Stimulated activated CD8-positive, alpha-beta memory T cell treated with anti-CD3 and anti-CD28 coated beads, Interleukin-15, amount 100 ng/mL, for 4 hours (primary cell): ENCODE measurements at places on chromosomes 7 and 10.

GRCh38 chr10:78359640-78360091, 326.0 kb downstream of the RPS24 start:
- DNase-seq, result no peak

DNA sequence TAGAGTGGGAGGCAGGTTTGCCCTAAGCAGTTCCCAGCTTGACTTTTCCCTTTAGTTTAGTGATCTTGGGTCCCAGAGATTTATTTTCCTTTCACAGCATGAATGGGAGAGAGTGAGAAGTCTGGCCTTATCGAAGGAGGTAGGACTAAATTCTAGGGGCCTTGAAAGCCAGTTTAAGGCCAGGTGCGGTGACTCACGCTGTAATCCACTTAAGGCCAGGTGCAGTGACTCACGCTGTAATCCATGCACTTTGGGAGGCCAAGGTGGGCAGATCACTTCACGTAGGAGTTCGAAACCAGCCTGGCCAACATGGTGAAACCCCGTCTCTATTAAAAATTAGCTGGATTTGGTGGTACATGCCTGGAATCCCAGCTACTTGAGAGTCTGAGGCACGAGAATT, 392.2 kb downstream of the ACTR3B start:
- DNase-seq, result no peak

GRCh38 chr7:1818575-1819258, 148.6 kb downstream of the ELFN1 start:
- DNase-seq, result no peak

GRCh38 chr10:119217401-119217800, 10.0 kb downstream of the GRK5 start:
- no peak for DNase-seq

- DNase-seq, result no peak
Measured at GRCh38 chr10:35268323-35268722, 68.0 kb upstream of the CCNY start.

GRCh38 chr10:22321156-22321923, 441 bp downstream of the BMI1 start:
- DNase-seq, result no peak

- DNase-seq, result no peak
Measured at GRCh38 chr7:87575521-87575920, 25.2 kb downstream of the ABCB1 start.

DNA sequence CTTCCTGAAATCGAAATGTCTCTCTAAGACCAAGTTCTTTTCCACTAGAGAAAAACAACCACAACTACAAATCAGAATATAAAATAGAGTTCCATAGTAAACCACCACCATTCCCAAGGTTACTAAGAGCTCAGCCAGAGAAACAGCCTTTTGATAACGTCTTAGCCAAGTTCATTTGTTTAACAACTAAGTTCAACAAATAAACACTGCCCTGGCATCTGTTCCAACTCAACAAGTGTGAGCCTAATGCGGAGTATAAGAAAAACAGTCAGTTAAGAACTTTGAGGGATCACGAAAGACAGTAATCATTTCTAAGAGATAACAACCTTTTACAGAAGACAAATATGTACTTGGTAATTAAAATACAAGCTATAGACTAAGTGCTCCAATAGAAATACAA, 77.3 kb downstream of the CALD1 start:
- no peak for DNase-seq

- DNase-seq, result no peak
Measured at GRCh38 chr10:2097937-2098336, 360.6 kb upstream of the ADARB2 start.

- no peak for DNase-seq
Measured at GRCh38 chr10:125096371-125096770, 64.0 kb downstream of the CTBP2 start.

DNA sequence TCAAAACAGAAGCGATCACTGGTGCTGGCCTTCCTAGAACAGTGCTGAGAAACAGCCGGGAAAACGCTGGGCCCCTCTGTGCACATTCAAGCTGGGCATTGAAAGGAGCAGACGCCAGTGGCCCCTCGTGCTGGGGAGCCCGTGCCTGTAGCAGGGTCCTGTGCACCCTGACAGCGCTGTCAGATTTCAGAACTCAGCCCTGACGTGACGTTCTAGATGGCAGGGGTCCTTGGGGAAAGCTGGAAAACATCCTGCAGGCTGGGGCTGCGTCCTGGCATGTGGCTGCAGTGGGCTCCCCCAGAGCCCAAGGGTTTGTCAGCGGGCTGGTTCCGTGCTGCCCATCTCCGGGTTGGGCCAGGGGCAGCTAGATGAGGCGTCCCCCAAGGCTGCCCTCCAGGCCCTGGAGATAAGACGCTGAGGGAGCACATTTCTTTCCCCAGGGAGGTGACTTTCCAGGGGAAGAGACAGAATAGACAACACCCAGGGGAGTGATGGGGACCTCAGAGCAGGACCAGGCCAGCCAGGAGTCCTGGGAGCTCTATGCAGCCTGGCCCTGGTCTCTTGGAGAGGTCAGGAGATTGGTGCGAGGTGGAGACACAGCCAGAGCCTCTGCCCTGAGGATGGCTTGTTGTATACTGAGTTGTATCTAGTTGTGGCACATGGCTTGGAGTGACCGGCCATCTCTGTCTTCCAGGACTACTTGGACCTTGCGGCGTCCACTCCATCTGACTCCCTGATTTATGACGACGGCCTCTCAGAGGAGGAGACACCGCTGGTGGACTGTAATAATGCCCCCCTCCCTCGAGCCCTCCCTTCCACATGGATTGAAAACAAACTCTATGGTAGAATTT, 12.1 kb upstream of the CSGALNACT2 start:
- no peak for DNase-seq

GRCh38 chr10:102904346-102904745, 13.7 kb upstream of the CNNM2 start:
- DNase-seq, result no peak

GRCh38 chr7:80335511-80336231, 176.2 kb downstream of the GNAT3 start:
- no peak for DNase-seq
